B cell (primary cell): ENCODE measurements at places on chromosomes 3 and 15.
A peak's percentile ranks its signal among the peaks of the same experiment; 100 is the strongest.

DNA sequence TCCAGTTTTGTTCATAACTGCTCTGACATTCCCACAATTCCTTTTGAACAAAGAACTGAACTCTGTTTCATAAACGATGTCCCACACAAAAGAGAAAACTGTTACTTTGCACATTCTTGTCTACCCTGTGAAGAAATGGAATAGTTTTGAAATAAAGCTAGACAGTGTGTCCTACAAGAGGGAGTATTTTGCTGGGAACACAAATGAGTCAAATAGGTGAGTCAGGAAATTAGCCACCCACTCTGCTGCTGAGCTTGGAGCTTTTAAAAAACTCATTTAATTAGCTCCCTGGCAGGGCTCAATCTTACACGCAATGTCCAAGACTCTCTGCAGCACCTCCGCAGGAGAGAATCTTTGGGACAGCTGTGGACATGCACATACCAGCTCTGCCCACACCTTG, 193.4 kb downstream of the SLC9A9 start:
- DNase-seq = no peak

DNA sequence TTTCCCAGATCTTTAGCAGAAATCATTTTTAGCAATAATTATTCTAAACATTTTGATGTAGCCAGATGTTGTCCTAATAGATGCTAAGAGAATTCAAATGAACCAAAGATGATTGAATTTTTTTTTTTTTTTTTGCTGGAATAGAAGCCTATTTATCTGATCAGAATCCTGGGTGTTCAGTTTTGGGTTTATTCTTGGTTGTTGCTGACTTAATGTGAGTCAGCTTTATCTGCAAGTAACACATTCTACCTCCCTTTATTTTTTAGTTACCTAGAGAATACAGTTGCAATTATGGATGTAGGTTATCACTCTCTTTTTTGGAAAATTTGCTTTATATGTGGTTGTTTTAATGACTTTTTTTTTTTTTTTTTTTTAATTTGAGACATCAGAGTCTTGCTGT, 6.4 kb downstream of the CEP97 start:
- no peak for DNase-seq

DNA sequence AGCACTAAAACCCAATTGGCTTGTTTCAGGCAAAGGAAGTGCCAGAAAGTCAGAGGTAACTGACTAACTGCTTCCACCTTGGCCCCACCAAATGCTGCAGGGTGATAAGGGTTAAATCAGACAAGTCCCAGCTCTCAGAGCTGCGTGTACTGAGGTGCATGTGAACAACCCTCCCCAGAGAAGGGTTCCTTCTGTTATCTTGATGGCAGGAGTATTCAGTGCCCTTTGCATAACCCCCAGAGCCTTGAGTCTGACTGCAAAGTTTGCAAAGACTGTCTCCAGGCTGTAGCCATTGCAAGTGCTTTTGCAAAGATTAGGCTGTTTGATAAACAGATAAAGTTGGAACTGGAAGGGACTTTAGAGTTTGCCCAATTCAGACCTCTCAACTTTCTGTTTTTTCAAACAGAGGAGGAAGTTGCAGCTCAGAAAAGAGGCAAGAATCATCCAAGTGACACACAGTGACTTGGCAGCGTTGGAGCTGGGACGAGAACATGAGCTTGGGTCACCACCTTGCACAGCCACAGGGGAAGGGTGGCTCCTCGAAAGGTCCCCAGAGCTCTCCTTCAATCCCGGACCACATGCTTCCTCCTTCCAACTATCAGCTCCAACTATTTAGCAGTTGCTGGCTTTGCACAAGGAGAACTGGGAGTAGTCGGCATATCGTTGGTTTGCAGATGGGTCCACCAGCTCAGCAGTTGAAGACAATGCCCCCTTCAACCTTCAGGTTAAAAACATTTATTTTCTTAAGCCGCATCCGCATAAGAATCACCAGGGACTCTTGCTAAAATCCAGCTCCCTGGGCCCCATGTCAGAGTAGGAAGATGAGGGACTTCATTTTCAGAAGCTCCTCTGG, 224.8 kb upstream of the HES1 start:
- no peak for DNase-seq

GRCh38 chr3:17070161-17070959, 185.6 kb downstream of the PLCL2 start:
- no peak for DNase-seq

DNA sequence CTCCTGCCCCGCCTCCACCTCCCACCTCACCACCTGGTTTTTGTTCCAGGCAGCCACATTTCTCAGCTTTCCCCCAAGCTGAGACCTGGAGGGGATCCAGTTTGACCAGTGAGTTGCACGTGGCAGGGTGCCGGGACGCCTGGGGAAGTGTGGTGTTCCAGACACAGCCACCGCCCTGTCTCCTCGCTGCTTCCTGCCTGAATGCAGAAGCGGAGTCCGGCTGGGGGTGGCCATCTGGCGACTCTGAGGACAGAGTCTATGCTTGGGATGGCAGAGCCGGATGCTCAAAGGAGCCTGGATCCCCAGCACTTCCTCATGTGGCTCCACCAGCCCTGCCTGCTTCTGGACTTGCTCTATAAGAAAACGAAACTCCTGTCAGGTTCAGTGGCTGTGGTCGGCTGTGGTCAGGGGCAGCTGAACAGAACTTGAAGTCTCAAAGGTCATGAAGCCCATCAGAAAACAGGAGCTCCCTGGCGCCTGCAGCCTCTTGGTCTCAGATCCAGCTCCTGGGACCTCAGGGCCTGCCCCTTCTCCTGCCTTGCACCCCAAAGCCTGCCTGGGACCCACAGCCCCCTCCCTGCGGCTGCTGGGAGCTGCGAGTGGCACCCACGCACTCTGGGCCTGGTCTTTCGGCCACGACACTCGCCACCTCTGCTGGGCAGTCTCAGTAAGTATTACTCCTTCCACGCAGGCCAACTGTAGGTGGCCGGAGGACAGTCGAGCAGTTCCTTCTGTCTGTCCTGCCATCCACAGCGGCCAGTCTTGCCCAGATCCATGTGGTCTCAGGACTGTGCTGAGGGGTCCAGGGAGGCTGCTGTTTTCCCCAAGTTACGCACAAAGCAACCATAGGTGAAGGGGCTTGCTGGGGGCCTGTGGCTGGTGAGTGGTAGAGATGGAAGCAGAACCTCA, 112.8 kb upstream of the MEF2A start:
- peak; percentile 57 for DNase-seq
